ENCODE measurements at places on chromosomes 3 and 15.

DNA sequence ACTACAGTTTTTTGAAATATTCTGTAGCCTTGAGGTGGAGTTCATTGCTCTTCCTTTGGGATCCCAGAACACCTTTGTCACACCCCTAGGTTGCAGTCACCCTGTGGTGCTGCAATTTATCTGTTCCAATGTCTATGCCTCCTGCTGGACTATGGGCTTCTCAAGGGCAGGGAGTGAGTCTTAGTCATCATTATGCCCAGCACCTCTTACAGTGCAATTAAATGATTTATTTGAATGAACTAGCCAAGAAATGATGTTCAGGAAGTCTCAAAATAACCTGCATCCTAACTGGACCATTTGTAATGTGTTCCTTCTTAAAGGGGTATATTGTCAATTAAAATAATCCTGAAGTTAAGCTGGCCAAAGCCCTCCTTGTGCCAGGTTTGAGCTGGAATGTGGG, 28.5 kb downstream of the SHC4 start:
- DNase-seq = no peak

DNA sequence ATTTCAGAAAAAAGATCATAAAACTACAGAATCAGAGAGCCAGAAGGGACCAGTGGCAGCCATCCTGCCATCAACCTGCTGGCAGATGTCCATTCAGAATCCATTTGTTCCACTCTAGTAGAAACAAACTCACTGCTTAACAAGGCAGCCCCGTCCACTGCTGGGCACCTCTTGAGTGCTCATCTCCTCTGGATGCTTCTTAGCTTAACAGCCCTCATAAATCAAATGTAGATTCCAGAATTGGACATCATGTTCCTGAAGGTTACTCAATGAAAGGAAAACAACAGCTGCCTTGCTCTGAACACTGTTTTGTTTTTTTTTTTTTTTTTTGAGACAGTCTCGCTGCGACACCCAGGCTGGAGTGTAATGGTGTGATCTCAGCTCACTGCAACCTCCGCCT, 37.3 kb downstream of the ABCC5 start:
- no peak for DNase-seq

DNA sequence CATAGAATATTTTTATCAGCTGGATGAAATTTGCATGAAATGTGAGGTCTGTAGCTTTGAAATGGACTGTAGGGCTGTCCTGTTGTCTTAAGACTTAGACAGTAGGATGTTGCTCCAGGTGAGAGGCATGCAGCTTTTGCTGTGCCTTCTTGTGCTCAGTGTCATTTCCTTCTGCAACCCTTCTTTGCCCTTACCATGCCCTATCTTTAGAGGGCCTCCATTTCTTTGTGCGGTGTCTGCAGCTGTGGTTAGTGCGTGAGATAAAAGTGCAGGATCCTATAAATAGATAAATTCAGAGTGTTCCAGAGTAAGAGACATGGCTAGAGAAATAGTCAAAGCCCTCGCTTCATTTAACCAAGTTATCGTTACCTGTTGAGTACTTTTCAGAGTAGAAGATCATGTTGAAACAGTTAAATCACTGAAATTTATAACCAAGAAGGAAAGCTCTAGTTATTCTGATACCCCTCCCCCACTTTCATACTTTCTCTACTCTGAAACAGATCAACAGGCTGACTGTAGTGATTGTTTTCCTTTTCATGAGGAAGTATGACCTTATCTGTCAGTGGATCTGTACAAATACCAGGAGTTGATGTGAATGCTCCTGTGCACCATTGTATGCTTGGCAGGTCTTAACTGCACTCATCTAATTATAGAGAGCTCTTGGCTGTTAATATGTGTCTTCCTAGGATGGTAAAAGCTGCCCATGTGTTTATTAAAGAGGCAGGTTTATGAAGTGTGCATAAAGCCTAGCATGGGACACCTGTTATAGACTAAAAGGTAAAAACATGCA, 18.2 kb downstream of the EIF3J start:
- DNase-seq = no peak

DNA sequence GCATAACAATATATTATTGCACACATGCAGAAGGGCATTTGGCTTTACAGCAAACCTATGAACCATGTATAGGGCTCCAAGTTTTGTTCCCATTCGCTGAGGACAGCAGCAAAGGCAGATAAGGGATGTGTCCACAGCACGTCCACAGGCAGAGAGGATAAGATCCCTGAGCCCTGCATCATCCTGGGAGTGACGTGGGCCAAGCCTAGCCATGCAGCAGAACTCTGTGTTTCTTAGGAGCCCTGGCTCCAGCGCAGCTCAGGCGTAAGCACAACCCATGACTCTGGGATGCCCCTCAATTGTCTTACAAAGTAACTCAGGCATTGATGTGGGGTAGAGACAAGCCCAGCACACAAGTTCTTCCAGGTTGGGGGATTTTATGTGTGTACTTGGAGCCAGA, 194.3 kb upstream of the CTDSPL start:
- DNase-seq = no peak

- no peak for DNase-seq
Observed at GRCh38 chr3:54270816-54271526, 148.6 kb downstream of the CACNA2D3 start.

GRCh38 chr3:195319060-195319459, 48.1 kb upstream of the XXYLT1 start:
- DNase-seq = no peak

DNA sequence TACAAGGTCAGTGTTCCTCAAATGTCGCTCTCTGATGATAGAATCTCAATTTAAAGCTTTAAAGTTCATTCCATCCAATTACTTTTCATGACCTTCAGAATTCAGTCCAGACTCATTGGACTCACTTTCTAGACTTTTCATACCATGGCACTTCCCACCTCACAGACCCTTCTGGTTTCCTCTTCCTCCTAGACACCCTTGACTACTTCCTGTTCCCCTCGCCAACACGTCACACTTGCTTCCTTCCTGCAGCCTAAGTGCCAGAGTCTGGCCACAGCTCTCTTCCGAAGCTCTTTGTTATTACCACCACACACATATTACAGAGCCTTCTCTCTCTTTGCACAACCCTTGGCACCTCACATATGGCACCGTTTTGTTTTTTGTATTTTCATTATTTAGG, 59.1 kb upstream of the UMPS start:
- DNase-seq = peak; percentile 13

Data from GF-D8 (cell line).